Activated naive CD8-positive, alpha-beta T cell treated with anti-CD3 and anti-CD28 coated beads, Interleukin-2, amount 10 ng/mL, durations not matched to agents 7 days and 5 days (primary cell): ENCODE measurements at places on chromosomes 5 and 9. TPM values are rescaled to one million over a fixed set of nuclear protein-coding genes. Genes with fewer than 3 reads are reported as not detected.

DNA sequence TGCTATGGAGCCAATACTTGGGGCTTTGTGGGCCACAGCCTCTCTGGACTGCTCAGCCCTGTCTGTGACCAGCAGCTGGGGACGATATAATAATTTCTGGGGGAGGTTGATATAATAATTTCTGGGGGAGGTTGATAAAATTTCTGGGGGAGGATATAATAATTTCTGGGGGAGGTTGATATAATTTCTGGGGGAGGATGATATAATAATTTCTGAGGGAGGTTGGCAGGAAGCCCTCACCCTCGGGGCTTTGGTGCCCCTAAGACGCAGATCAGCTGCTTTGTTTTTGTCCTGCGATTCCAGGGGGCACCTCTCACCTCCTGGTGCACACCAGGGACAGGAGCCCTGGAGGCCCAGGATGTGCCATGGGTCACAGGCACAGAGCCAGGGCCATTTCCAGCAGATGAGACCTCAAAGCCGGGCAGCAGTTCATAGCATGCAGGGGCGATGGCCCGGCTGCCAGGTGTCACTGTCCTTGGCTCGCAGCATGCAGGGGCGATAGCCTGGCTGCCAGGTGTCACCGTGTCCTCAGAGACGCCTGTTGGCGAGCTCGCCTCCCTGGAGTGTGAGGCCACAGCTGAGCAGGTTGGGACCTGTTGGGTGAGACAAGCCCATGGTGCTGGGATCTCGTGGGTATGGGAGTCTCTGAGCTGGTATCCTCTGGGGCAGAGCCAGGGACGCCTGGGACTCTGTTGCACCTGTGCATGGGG, 3.8 kb upstream of the TOR4A start:
- DNase-seq = peak; percentile 32

- DNase-seq = no peak
These were observed 59.5 kb downstream of the AK8 start for GRCh38 chr9:132818588-132818987.

- no peak for DNase-seq
These were observed 388 bp upstream of the MED10 start for GRCh38 chr5:6378766-6379103.

GRCh38 chr5:56152437-56152836, 80.7 kb downstream of the ANKRD55 start:
- no peak for DNase-seq

GRCh38 chr9:92312887-92313623, 12.1 kb downstream of the NOL8 start:
- DNase-seq = no peak

DNA sequence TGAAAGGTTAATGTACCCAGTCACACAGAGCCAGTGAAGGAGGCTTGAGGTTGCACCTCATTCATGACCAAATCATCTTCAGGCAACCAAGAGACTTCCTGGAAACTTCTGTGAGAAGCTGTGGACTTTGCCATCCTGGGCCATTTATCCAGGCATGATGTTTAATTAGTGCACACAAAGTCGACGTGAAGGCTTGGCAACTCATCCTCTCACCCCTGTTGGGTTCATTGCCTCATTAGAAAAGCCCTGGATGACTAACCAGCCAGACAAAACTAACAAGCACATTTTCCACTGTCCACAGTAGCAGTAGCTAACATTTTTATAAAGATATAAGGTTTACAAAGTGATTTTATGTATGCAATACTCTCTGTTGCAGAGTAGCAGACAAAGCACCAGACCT, 65.7 kb upstream of the ZNF462 start:
- DNase-seq = no peak

DNA sequence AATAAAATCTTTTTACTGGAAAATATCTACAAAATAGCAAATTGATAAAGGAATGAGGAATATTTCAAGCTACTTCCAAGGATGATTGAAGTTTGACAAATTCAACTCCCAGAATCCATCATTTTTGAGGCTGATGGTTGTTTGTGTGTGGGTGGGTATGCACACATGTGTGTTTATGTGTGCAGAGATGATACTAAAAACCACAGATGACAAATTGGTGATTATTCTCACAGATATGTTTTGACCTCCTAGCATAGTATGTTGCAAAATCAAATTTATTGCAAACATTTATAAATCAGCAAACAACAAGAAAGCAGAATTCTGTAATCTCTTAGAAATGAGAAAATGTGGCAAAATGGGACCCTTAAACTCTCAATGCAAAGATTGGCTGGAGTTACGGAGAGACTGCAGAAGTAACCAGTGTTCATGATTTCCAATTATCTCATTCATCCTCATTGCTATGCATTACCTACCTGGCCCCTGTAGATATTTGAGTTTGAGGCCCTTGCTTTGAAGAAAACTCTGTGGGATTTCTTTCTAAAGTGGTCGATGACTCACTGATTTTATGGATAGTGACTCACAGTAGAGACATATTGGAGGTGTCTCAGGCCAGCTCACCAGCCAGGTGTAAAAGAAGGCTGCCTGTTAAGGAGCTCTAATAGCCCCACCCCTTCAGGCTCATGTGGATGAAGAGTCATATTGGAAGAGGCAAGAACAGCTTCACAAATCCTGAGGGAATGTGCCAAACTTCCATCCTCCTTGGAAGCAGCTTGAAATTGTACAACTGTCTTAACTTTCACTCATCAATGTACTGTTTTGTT, 44.6 kb upstream of the TMC1 start:
- no peak for DNase-seq

GRCh38 chr9:108300306-108301287, 555.2 kb downstream of the ACTL7B start:
- DNase-seq = no peak

DNA sequence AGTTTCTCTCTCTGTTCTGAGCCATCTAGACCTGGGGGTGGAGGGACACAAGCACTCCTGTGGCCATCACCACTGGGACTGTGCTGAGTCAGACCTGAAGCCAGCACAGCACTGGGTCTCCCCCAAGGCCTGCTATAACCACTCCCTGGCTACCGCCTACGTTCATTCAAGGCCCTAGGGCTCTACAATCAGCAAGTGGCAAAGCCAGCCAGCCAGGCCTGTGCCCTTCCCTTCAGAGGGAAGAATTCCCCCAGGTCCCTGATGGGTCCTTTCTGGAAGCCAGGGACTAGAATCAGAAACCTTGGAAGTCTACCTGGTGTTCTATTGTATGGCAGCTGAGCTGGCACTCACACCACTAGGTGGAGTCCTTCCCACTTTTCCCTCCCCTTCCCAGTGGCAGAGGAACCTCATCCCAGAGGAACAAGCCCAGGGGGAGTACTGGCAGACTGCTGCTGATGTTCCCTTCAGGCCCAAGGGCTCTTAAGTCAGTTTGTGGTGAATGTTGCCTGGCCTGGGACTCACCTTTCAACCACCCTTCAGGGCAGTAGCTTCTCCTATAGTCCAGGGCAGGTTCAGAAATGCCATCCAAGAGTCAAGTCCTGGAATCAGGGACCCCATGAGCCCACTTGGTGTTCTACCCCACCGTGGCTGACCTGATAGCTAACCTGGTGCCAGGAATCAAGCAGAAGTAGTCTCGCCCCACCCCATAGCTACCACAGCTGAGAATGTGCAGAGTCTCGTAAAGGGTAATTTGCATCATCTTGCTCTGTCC, 20.0 kb downstream of the JMY start:
- no peak for DNase-seq

GRCh38 chr9:128190516-128191405, 611 bp downstream of the CIZ1 start:
- no peak for DNase-seq

DNA sequence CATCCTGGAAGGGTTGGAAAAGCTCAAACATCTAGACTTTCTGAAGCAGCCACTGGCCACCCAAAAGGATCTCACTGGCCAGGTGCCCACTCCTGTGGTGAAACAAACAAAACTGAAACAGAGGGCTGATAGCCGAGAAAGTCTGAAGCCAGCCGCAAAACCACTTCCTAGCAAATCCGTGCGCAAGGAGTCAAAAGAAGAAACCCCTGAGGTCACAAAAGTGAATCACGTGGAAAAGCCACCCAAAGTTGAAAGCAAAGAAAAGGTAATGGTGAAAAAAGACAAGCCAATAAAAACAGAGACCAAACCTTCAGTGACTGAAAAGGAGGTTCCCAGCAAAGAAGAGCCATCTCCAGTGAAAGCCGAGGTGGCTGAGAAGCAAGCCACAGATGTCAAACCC, 87.6 kb downstream of the MAP1B start:
- DNase-seq = no peak

DNA sequence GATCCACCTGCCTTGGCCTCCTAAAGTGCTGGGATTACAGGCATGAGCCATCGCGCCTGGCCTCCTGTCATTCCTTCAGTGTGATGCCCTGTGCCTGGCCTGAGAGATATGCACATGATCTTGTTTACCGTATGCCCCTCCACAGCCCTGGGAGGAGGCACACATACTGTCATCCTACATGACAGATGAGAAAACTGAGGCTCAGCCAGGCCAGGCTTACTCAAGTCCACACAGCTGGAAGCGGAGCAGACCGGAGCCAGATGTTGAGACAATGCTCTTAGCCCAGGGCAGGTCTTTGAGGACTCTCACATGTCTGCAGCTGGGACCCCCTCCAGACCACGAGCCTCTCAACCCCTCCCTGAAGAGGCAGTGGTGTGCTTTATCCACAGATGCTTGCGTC, 38.7 kb upstream of the SH3PXD2B start:
- DNase-seq = no peak

DNA sequence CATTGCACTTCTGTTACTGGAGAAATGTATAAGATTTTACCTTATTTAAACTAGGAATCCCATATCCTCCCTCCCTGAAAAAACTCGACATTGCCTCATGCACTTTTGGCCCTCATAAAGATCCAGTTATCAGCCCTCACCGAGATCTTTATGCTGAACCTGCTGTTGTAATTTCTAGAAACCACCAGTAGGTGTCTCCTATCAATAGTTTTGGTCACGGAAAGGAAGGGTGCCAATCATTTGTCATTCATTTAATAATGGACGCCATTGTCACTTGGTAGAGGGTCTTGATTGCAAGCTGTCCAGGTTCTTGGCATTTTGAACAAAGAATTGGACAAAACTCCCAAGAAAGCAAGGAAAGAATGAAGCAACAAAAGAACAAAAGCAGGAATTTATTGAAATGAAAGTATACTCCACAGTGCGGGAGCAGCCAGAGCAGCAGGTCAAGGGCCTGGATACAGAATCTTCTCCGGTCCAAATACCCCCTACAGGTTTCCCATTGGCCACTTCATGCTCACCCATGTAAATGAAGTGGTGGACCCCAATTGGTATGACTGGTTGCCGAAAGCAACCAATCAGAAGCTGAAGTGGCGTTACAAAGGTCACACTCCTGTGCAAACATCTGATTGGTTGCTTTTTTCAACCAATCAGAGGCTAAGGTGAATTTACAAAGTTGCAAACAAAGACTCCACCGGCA, 524.3 kb downstream of the PSAT1 start:
- DNase-seq = no peak

DNA sequence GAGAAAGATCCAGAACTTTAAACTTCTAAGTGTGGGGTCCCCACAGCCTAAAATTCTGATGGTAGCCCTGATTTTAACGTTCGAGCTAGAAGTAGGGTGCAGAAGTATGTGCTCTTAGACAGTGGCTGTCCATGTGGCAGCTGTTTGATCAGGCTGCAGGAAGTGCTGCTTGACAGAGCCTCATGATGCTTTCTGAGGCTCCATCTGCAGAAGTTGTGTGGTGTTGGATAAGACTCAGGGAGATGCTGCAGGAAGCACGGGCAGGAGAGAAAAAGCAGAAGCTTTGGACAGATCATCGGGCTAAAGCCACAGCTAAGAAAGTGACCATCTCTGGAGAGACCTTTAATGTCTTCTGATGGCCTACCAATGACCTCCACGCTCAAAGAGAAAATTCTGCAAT, 8.1 kb downstream of the MTMR12 start:
- DNase-seq = no peak

- DNase-seq = no peak
These were observed 6.3 kb upstream of the HAPLN1 start for GRCh38 chr5:83726912-83727311.

DNA sequence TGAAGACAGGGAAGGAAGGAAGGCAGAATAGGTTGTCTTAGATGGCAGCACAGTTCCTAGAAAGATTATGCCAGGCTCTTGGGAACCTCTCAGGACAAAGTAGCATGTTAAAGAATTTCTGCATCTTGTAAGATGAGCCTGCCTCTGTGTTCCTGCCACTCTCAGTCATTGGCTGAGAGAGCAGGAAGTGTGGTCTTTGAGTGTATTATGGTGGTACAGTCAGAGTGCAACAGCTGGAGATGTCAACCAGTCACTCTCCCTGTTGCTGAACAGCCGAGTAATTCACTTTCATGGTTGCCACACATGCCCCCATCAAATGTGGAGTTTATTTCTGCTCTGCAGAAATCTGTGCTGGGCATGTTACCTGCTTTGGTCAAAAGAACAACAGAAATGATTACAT, 659.6 kb upstream of the RIOK2 start:
- no peak for DNase-seq

DNA sequence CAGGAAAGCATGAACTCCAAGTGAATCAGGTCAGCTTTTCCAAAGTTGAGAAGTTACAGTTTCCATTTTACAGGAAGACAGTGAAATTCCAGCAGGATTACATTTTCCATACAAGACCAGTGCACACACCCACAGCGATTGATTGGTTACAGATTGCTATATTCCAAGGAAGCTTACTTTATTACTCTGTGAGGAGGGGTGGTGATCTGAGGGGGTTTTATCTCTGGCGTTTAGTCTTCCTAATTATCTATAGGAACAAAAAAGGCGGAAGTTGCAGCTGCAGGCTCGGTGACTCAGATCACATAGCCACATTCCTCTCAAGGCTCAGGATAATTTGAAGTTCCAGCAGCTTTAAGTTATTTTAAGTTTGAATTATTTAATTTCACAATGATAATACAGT, 450.4 kb upstream of the NMUR2 start:
- no peak for DNase-seq

DNA sequence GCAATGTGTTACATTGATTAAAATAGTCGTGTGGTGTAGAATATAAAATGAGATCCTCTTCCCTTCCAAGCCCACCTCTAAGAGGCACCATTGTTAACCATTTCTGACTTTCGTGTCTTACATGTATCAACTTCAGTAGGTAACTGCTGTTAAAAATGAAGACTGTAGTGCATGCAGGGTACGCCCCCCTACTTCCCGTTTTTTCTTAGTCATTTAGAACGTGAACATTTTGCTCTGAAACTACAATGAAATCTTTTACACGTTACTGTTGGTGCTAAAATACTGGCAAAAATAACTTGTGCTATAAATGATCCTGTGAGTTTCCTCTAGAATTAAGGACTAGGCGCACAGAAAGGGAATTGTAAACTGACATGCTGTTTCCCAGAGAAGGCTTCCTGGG, 41.5 kb downstream of the WNK2 start:
- DNase-seq = no peak

GRCh38 chr5:72133212-72133990, 26.1 kb downstream of the MAP1B start:
- no peak for DNase-seq

Gene DMRT3
- total RNA-seq = not detected

Gene CPLANE1
- total RNA-seq = 7.0 TPM

Gene TAF11L5
- total RNA-seq = not detected

Gene KLHL3
- total RNA-seq = 21.2 TPM

Gene FASTKD3
- 14.8 TPM for total RNA-seq

Gene ACTBL2
- total RNA-seq = not detected

Gene SLC4A9
- 0.31 TPM for total RNA-seq
